Ureter (tissue), 1 donor: ENCODE measurements at places on chromosomes 12 and 14. TPM values are rescaled to one million over a fixed set of nuclear protein-coding genes. Genes with fewer than 3 reads are reported as not detected.

Gene DAD1
- total RNA-seq = 172 TPM

- no peak for DNase-seq
Measured at GRCh38 chr12:102061096-102061559, 663 bp downstream of the WASHC3 start.

- no peak for DNase-seq
Measured at GRCh38 chr12:96208346-96208745, 14.2 kb downstream of the ELK3 start.

- no peak for DNase-seq
Measured at GRCh38 chr14:102445641-102446040, 63.9 kb downstream of the ANKRD9 start.
